ENCODE measurements at places on chromosomes 11 and 22.

DNA sequence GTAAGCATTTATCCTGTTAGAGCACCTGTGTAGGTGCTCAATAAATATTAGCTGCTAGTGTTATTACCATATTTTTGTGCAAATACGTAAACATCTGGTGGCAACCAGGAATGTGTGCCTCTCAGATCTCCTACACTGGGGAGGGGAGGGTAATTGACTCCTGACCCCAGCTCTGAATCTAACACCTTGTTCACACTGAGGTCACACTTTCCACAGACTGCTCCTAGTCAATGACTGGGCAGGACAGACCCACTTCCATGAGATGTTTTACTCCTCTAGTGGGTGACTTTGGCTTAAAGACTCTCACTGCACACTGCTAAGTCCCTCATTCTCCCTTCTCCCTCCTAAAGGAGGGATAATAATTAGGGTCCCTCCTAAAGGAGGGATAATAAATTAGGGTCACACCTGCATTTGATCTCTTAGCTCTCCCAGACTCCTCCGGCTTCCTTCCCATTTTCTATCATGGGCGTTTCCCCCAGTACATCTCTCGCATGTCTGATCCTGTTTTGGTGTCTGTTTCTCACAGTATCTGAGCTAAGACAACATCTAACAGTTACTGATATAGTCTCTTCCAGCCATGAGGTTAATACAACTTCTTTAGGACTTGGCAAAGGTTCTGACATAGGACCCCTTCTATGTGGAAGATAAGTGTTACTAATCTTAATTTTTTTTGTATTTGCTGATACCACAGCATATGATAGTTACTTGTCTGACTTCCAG, 8.0 kb downstream of the CSTPP1 start:
- no peak for DNase-seq

DNA sequence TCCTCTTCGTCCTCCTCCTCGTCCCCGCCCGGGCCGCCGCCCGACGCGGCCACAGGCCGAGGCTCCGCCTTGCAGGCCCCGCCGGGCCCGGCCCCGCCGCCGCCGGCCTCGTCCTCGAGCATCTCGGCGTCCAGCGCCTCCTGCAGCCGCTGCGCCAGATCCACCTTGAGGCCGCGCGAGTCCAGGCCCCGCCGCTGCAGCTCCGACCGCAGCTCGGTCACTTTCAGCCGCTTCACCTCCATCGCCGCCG, 417 bp downstream of the HNRNPUL2 start:
- no peak for DNase-seq

DNA sequence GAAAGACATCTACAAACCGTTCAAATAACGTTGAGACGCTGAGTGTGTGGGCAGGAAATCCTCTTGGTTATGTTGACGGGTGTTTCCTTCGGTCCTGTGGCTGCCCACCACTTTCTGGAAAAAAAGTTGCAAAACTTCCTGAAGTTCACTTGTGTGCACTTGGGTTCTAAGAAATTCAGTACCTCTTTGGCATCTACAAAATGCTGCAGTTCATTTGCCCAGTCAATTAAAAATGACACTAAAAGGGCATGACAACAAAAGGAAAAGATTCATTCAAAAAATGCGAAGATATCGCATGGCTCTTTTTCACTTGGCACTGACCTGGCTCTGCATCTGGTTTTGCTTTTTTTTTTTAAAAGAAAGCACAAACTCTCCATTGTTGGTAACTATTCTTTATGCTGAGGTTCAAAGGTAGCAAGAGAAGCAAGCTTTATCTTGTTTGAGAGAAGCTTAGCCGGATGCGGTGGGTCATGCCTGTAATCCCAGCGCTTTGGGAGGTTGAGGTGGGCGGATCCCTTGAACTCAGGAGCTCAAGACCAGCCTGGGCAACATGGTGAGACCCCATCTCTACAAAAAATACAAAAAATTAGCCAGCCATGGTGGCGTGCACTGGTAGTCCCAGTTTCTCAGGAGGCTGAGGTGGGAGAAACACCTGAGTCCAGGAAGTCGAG, 10.6 kb upstream of the XBP1 start:
- no peak for DNase-seq

- DNase-seq = no peak
Measured at GRCh38 chr22:43566561-43567332, 154.9 kb downstream of the MPPED1 start.

DNA sequence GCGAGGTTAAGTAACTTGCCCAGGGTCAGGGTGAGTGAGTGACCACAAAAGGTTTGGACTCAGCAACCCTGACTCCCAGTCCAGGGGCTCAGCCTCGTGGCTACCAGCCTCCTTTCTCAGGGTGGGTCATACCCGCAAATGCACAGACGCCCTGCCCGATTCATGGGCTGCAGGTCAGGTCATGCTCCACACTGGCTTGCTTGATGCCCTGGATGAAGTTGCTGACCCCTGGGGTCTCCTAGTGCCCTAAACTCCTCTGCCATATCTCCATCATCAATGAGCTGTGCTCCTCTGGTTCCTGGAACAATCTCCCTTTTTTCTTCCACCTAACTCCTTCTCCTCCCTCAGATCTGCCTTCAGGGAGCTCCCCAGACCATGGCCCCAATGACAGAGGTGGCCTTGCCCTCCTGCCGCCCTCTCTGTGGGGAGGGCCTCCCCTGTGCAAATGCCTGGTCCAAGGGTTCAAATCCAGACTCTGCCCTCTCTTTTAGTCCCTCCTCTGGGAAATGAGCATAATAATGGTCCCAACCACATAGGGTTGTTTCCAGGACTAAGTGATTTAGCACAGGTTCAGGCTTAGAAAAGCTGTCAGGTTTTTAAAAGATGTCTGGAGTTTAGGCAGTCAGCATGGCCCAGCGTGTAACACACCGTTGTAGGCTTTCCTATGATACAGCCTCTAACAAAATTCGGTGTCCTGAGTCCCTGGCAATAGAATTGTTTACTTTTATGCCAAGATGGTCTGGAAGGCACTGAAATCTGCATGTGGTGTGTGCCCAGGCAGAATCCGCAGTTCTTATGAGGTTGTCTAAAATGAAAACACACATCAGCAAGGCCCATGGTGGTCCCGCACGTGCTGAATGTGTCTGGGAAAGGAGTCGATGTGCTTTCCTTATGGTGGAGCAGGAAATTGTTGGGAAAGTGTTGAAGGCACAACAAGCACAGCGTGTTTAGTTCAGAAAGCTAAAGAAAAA, 63.6 kb downstream of the CD82 start:
- DNase-seq = peak; percentile 40
